ENCODE measurements at places on chromosomes 7 and 10.

DNA sequence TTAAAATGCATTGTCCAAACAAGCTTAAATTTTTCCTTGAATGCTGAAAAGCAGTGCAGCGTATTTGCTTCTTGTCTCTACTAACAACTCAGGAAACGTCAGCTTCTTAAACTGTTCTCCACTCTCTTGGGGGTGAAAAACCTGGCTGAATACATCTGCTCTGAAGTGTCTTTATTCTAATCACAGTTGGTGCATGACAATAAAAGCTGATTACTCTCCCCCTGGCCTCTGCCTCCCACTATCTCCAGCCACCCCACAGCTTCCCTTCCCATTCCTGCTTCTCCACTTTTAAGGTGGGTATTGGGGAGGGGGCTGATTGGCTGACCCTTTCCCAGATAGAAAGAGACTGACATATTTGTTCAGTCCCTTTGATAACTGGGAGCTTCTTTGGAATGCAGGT, 456.0 kb downstream of the SORCS1 start:
- no peak for DNase-seq

GRCh38 chr10:77494327-77494726, 143.3 kb downstream of the KCNMA1 start:
- no peak for DNase-seq

- DNase-seq: no peak
Measured at GRCh38 chr7:476736-477360, 42.8 kb downstream of the PDGFA start.

DNA sequence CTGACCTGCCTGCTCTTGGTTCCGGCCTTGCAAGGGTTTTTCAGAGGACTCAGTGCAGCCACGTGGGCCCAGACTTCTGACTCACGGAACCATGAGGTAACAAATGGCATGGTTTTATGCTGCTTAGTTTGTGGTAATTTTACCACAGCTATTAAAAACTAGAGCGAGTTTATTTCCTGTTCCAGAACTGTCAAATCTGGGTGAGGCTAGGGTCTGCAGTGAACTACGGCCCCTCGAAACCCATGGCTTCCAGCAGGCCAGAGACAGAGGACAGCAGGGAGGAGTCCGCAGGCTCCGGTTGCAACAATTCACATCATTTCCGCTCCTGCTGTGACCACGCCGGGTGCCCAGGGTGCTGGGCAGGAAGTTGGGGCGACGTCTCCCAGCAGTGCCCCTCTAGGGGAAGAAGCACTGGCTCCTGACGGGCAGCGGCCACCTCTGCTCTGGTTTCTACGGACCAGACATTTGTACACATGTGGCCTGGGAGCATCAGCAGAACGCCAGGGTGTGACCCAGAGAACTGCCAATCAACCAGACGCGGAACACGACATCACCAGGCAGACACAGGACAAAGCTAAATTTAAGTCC, 74.8 kb downstream of the ADARB2 start:
- DNase-seq: no peak

Measured in GF-D8 (cell line).